DMS153 (cell line): ENCODE measurements at places on chromosomes 2 and 18.

GRCh38 chr2:14385043-14385442, 247.5 kb upstream of the LRATD1 start:
- DNase-seq = no peak

DNA sequence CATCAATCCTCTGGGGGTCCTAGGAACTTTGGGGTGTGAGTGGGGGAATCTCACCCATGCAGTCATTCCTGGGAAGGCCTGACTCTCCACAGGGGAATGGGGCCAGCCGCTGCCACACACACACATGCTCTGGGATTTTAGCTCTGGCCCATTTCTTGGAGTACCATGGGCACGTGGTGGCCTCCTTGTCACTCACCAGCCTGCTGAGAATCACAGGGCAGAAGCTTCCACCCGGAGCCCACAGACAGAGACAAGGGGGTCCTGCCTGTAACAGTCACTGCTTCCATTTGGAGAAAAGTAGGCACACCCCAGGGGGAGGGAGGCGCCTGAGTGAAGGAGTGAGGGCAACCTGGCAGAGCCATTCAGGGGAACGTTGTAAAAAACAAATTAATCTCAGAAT, 48.8 kb downstream of the TWIST2 start:
- no peak for DNase-seq

DNA sequence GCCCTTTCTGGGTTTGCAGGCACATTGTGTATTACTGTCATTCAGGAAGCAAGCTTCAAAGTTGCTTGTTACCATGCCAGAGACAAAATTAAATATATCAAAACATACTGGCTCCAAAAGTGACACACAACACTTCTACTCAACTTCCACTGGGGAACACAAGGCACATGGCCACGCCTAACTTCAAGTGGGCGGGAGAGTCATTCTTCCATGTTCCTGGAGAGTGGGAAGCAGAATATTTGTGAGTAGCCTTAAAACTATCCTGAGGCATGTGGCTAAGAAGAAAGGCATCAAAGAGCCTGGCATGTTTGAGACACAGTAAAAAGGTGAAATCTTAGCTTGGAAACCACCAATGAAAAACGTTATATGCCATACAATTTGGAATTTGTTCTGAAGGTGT, 90.5 kb upstream of the TACR1 start:
- no peak for DNase-seq

GRCh38 chr2:161165811-161166210, 5.6 kb downstream of the TANK start:
- no peak for DNase-seq

- no peak for DNase-seq
Observed at GRCh38 chr18:33594799-33595198, 16.8 kb downstream of the ASXL3 start.

DNA sequence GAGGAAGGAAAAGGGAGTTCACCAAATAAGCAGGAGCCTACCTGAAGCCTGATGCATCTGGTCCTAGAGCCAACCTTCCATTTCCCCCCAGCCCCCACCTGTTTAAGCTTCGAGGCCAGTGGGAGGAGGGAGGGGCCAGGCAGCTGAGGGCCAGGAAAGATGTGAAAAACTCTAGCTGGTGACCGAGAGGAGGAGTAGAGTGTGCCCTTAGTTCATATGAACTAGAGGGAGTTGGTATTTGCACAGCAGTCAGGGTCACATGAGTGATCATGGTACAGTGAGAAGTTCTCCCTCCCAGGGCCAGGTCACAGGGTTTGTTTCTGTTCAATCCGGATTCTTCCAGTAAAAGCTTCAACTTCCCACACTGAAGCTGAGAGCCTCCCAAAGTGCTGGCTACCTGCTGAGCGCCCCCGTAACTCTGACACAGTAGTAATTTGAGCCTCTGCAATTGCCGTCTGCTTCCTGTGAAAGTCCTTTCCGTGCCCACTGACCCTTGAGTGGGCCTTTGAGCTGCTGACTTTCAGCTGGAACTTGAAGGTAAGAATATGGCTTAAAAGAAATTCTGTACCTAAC, at the start of gene SULT1C2:
Gene SULT1C2 (plus strand): TSS at position 362 of the 573 bp plus-strand sequence. CDS start 4,773 bp downstream, outside the sequence.
- peak; percentile 2 for DNase-seq

DNA sequence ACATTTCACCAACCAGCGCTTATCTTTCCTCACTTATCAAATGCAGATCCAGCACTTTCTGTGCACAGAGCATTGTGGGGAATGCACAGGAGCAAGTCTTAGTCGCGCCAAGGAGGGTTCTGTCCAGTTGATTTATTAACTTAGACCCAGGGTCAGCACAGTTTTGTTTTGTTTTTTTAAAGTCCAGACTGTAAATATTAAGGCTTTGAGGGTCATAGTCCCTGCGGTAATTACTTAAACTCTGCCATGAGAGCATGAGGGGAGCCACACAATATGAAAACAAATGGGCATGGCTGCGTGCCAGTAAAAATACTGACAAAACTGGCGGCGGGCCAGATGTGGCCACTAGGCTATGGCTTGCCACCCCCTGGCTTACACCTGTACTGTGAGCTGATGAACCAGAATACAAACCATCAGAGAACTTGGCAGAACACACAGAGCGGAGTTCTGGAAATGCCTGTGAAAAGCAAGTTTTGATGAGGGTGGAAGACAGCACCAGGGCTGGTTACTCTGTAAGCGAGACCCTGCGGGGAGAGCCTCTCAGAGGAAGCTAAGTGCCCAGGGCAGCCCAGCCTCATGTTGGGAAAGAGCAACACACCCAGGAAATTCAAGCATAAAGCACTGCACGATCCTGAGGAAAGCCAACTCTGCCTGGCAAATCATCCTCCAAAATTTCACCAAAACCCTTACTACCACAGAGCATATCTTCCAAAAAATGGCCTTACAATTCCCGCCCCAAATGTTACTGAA, 43.6 kb downstream of the L3MBTL4 start:
- DNase-seq = peak; percentile 62

GRCh38 chr2:20677301-20678085, 10.5 kb downstream of the GDF7 start:
- DNase-seq = no peak

- DNase-seq = no peak
Observed at GRCh38 chr2:222554517-222554916, 101.4 kb downstream of the FARSB start.

DNA sequence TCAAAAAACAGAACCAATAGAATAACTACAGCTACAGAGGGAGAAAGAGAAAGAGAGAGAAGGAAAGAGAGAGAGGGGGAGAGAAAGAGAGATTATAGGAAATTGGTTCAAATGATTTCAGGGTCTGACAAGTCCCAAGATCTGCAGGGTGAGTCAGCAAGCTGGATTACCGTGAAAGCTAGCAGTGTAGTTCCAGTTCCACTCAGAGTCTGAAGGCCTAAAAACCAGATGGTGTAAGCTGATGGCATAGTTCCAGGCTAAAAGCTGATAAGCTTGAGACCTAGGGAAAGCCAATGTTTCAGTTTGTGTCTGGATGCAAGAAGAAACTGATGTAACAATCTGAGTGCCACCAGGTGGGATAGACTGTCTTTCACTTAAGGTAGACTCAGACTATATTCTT, 397.7 kb downstream of the TRIB2 start:
- no peak for DNase-seq

GRCh38 chr2:179751163-179751809, 110.1 kb downstream of the ZNF385B start:
- no peak for DNase-seq

DNA sequence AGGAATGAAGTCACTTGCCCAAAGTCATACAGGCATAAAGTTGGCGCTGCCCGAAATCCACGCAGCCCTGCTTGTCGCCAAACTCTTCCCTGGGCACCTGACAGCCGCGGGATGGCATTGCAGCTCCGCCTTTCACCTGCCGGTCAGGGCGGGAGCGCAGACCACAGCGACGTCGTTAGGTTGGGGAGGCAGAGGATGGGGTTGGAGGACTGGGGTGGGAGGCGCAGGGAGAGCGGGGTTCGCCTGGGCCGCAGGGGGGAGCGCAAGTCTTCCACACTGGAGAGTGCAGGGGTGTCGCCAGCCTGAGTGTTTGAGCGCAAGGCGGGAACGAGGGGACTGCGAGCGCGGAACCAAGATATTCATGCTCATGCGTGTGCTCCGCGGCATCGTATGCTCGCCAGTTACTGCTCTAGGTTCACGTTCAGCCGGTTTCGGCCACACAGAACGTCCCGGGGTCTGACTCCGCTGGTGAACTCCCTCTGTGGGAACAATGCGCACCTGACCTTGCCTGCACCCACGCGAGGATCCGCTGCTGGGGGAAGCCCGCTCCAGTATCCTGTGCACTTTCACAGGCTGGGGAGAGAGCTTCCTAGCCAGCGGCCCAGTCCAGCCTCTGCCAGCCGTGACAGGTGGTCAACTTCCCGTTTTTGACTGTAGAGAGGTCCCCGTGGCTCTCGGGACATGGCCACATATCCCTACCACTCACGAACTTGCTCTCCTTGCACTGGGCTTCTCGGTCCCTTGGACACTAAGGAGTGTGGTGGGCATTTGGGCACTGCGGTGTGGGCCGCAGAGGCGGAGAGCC, 767 bp upstream of the NPPC start:
- no peak for DNase-seq

- DNase-seq = no peak
Observed at GRCh38 chr2:127410871-127411652, 7.2 kb upstream of the PROC start.

DNA sequence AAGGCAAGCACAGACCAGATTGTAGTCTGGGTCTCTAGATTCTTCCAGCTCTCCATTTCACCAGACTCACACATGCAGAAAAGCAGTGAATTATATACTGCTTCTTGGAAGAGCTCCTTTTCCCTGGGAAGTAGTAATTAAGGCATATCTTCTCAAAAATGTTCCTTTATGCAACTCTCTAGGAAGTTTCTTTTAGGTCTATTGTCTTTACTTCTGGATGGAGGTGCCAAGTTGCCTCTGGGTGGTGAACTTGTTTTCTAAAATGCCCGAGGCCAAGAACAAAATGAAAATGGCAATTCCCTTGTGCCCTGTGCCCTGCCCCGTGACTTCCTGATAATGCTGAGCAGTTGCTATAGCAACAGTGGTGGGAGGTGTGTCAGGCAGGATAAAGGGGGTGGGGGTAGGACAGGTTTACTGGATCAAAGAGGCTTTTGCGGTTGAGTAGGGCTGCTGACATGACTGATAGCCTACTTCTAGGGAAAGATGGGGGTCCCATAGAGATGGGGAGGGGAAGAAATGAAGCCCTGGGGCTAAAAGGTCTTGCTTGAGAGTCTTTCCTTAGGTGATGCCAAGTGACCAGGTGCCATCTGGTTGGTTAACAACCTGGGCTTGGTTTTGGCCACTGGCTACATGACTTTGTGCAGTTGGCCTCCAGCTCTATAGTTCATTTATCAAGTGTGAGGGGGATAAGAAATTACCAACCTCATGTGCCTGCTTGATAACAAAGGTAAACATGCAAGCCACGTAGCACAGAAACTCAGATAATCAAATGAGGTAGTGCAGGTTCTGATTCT, 11.8 kb downstream of the IGFBP2 start:
- DNase-seq = no peak

DNA sequence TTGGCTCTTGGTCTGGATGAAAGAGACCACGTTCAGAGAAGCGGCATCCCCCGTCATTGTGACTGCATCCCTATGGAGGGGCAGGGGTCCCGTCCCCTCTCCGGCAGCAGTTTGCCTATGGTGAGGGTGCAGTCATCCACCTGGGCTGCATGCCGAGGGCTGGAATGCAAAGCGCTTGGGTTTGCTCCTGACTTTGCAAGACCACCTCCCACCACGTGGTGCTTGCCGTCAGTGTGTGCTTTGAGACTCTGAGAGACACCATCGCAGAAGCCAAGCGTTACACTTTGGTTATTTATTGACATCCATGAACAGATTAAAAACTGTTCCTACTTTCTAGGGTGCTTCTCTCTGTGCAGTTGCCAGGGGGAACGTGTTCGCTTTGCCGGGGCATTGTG, 59.5 kb downstream of the SH3RF3 start:
- no peak for DNase-seq

- no peak for DNase-seq
Observed at GRCh38 chr2:64727013-64727767, 73.5 kb upstream of the SERTAD2 start.

GRCh38 chr2:181779288-181780021, 99.1 kb upstream of the NEUROD1 start:
- peak; percentile 18 for DNase-seq

- DNase-seq = no peak
Observed at GRCh38 chr2:139201516-139201915, 421.3 kb upstream of the NXPH2 start.

DNA sequence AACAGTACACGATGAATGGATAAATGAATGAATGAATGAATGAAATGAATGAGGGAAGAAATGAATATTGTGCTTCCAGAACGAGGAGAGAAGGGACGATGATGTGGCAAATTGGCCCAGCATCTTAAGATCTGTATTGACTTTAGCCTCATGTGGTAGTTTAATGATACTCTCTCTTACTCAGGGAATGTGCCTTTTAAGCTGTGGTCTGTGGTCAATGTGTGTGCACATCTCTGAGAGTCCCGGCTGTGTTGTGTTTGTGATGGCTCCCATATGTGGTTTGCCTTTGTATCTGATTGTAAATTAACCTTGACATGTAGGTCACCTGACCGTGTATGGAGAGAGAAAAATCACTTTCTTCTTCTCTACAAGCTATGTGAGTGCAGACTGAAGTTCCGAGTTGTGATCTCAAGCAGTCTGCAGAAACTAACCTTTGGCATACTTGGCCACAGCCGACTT, 91.2 kb downstream of the NEDD4L start:
- no peak for DNase-seq

GRCh38 chr2:192286093-192286701, 91.5 kb upstream of the TMEFF2 start:
- DNase-seq = peak; percentile 14

DNA sequence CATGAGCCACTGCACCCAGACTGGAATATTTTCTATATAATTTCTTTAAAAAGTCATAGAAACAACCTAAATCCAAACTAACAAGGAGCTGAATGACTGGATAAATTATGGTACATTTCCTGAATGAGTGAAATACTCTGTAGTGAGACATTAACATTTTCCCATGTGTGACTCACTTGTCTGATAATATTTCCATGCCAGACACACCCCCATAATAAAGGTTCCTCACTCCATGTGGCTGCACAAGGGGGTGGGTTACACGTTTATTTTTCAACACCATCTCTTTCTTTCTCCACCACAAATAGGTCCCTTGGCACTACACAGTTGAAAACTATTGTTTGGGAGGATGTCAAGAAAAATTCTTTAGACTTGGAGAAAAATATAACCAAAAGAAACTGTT, 266.3 kb upstream of the LYPD1 start:
- no peak for DNase-seq

DNA sequence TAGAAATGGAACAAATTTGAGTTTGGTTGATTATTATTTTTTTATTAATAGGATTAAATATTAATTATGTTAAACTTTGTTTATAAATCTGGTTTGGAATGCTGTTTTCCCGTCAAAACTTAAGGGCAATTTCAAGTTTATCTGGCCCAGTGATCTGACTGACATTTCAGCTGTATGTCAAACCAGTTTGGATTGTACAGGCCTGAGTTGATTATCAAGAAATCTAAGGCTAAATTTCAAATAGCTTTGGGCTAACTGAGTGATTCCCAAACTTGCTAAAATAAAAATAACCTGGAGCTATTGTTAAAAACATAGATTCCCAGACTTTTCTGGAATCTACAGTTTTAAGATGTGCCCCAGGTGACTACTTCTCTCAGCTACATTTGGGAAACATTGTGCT, 65.9 kb upstream of the SPOPL start:
- DNase-seq = no peak
